ENCODE measurements at places on chromosomes 5 and 9.

- no peak for DNase-seq
Measured at GRCh38 chr9:15927161-15927560, 374.3 kb downstream of the CCDC171 start.

- DNase-seq = no peak
Measured at GRCh38 chr5:151864061-151864748, 60.4 kb downstream of the GLRA1 start.

DNA sequence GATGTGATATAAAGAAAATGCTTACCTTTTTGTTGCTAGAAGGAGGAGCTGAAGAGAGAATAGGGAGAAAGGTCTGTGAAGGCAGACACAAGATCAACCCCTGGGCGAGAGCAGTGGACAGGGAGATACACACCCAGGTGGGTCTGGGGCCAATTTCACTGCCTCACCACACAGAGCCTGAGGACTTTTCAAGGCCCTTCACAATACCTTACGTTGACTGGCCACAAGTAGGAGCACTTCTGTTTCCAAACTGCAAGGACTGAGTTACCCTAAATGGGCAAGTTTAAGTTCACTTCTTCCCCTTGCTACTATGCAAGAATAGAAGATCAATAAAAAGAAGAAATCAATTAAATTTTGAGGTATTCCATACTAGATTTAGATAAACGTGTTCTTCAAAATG is 174.5 kb upstream of the SLC12A2 start:
- no peak for DNase-seq

- DNase-seq = no peak
Measured at GRCh38 chr9:131731237-131731636, 8.6 kb downstream of the RAPGEF1 start.

DNA sequence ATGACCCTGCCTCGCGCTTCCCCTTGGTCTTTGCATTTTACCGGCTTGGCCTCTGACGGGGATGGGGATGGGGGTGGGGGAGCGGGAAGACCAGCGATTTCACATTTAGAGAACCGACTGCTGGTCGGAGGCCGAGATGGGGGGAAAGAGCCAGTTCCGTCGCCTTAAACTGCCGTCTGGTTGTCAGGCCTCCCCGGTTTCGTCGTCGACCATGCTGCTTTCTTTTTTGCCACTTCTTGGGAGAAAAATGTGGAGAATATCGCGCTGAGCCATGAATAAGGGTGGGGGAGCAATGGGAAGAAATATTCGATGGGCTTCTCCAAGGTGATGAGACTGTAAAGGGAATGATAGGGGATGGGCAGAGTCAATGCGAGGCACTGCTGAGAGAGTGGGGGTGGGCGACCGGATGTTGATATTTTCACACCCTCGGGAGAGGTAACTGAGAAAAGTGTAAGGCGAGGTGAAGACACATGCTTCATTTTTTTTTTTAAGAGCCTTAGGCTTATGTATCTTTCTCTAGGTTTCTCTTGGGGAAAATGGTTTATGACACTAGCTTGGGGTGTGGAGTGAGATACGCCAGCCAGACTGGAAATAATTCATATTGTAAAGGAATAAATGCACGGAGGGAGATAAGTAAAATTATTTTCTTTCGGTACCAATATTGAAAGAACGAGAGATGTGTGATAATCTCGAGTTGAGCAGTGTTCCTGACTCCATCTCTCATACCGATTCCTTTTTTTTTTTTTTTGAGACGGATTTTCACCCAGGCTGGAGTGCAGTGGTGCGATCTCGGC is 1.1 kb downstream of the KIF2A start:
- peak; percentile 34 for DNase-seq

DNA sequence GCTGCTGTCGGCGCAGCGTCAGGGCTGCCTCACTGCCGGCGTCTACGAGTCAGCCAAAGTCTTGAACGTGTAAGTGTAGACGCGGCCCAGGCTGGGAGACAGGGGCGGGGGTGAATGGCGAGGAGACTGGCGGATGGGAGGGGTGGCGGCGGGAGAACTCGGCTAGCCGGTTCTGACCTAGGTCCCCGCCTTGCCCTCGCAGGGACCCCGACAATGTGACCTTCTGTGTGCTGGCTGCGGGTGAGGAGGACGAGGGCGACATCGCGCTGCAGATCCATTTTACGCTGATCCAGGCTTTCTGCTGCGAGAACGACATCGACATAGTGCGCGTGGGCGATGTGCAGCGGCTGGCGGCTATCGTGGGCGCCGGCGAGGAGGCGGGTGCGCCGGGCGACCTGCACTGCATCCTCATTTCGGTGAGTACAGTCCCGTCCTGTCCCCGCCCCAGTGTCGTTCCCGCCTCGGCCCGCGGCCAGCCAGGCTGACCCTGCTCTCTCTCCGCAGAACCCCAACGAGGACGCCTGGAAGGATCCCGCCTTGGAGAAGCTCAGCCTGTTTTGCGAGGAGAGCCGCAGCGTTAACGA is 745 bp downstream of the GADD45G start:
- DNase-seq = peak; percentile 71

DNA sequence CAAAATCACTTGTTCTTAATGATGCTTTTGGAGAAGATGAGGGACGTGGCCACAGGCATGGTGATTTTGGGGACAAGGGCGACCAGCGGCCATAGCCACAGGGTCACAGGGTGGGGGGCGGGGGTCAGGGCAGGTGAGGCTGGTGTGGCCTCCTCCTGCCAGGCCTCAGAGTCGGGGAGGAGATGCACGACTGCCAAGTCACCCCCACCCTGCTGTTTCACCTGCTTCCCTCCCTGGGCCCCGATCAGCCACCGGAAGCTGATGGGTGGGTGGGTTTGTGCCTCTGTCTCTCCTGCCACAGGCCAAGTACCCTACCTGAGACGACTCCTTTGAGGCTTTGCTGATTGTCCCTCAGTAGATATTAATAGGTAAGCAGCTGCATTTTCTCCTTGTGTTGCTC is 199.3 kb downstream of the PAX5 start:
- DNase-seq = no peak

Data from head of caudate nucleus (tissue), 42 donors.